ENCODE measurements at places on chromosomes 4 and X. TPM values are rescaled to one million over a fixed set of nuclear protein-coding genes. Genes with fewer than 3 reads are reported as not detected.

The LINC00632 gene
- total RNA-seq: 9.4 TPM

The MAP9 gene
- total RNA-seq: 18.1 TPM

The SLC30A9 gene
- 58.3 TPM for total RNA-seq

The GATA1 gene
- not detected for total RNA-seq

The FHIP1A gene
- 4.4 TPM for total RNA-seq

The TEX13B gene
- total RNA-seq: not detected

The SERTM2 gene
- under 0.01 TPM for total RNA-seq

DNA sequence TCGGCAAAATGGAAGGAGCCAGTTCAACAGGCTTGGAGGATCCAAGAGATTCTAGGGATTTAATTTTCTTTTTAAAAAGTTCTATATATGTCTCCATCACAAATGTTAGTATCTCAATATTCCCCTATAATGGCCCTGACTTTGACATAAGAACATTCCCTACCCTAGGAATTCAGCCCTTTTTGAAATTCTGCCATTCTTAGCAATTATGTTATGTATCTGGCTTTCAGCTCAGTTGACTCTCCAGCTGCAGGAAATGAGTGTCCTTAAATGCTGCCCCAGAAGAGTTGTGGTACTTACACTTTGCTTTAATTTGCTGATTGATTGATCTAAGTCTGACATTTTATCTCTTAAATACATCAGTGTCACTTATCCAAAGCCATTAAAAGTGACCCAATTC is 1454.3 kb downstream of the FSTL5 start:
- DNase-seq: no peak
- H3K36me3 ChIP-seq: no peaks in the 10 kb centered on the region
- no peaks in the 10 kb centered on the region for H3K4me1 ChIP-seq

- no peaks in the 10 kb centered on the region for H3K4me1 ChIP-seq
- peaks cover 18% of the 10 kb centered on the region for H3K27me3 ChIP-seq
- H3K27ac ChIP-seq: no peak overlapping the region
- no peak overlapping the region for H3K4me3 ChIP-seq
- no peak for DNase-seq
These were observed 14.8 kb downstream of the LHFPL1 start for GRCh38 chrX:112664924-112665323.

- no peaks in the 10 kb centered on the region for H3K36me3 ChIP-seq
- no peak for DNase-seq
- peak overlapping the region; percentile 71 for H3K27ac ChIP-seq
- peaks cover 26% of the 10 kb centered on the region for H3K4me1 ChIP-seq
- peak overlapping the region; percentile 75 for H3K4me3 ChIP-seq
These were observed 1.4 kb upstream of the KLF3 start for GRCh38 chr4:38662522-38663089.

GRCh38 chr4:128289523-128290158 is 2.0 kb upstream of the PGRMC2 start:
- no peaks in the 10 kb centered on the region for H3K36me3 ChIP-seq
- no peak overlapping the region for H3K4me3 ChIP-seq
- H3K27me3 ChIP-seq: no peaks in the 10 kb centered on the region
- DNase-seq: no peak

DNA sequence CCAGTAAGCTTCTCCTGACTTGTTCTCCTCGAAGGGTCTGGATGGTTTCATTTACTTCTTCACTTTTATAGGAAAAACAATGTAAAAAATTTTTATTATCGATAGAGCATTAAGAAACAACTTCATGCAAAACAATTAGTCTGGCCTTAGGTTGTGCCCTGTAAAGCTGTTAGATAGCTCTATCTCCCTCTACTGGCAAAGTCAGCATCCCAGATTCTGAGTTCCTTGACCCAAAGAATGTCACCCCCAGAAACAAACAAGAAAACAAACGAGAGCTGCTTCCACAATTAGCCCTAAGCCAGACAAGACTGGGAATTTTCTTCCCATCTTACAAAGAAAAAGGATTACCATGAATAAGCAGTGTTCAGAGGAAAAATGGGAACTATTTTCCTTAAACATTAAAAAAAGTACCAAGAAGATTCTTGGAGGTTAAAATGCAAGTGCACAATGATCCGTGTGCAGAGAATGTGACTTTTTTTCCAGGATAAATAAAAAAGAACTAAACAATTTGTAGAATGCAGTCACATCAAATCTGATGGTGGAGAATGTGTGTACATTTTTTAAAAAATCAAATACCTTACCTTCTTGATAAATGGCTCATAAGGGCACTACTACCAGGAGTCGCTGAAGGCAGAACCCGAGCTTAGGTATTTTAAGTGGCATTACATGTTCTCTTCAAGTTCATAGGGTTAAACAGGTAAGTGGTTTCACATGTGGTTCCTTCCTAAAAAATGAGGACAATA is 293.2 kb downstream of the FBXO8 start:
- no peaks in the 10 kb centered on the region for H3K36me3 ChIP-seq
- H3K27me3 ChIP-seq: no peaks in the 10 kb centered on the region
- DNase-seq: peak; percentile 66

- H3K4me1 ChIP-seq: peaks cover 30% of the 10 kb centered on the region
- peaks cover 20% of the 10 kb centered on the region for H3K36me3 ChIP-seq
- peak; percentile 91 for DNase-seq
- H3K27ac ChIP-seq: peak overlapping the region; percentile 98
- peak overlapping the region; percentile 90 for H3K4me3 ChIP-seq
These were observed 691 bp upstream of the IGFBP7 start for GRCh38 chr4:57110640-57111511.

GRCh38 chr4:3009422-3009821 is 46.1 kb downstream of the GRK4 start:
- no peak overlapping the region for H3K4me3 ChIP-seq
- H3K27ac ChIP-seq: no peak overlapping the region
- no peaks in the 10 kb centered on the region for H3K36me3 ChIP-seq
- peaks cover 9% of the 10 kb centered on the region for H3K4me1 ChIP-seq
- no peaks in the 10 kb centered on the region for H3K27me3 ChIP-seq
- DNase-seq: no peak

GRCh38 chrX:138485224-138485623 is 226.3 kb downstream of the FGF13 start:
- no peak overlapping the region for H3K4me3 ChIP-seq
- no peaks in the 10 kb centered on the region for H3K4me1 ChIP-seq
- no peaks in the 10 kb centered on the region for H3K36me3 ChIP-seq
- no peaks in the 10 kb centered on the region for H3K27me3 ChIP-seq
- H3K27ac ChIP-seq: no peak overlapping the region
- DNase-seq: no peak

GRCh38 chr4:122524176-122524575 is 67.7 kb upstream of the IL2 start:
- H3K27ac ChIP-seq: no peak overlapping the region
- no peaks in the 10 kb centered on the region for H3K4me1 ChIP-seq
- H3K27me3 ChIP-seq: no peaks in the 10 kb centered on the region

- H3K36me3 ChIP-seq: no peaks in the 10 kb centered on the region
- no peaks in the 10 kb centered on the region for H3K27me3 ChIP-seq
- H3K4me3 ChIP-seq: peak overlapping the region; percentile 84
- DNase-seq: peak; percentile 90
- H3K4me1 ChIP-seq: peaks cover 19% of the 10 kb centered on the region
These were observed 56.9 kb upstream of the TADA2B start for GRCh38 chr4:6986072-6986780.

GRCh38 chr4:1201851-1202525 is 29.6 kb upstream of the SPON2 start:
- H3K36me3 ChIP-seq: no peaks in the 10 kb centered on the region
- peak; percentile 91 for DNase-seq
- no peak overlapping the region for H3K27ac ChIP-seq
- H3K27me3 ChIP-seq: no peaks in the 10 kb centered on the region

- H3K4me1 ChIP-seq: no peaks in the 10 kb centered on the region
- H3K27me3 ChIP-seq: no peaks in the 10 kb centered on the region
- H3K27ac ChIP-seq: no peak overlapping the region
- no peak overlapping the region for H3K4me3 ChIP-seq
- H3K36me3 ChIP-seq: no peaks in the 10 kb centered on the region
These were observed 28.2 kb downstream of the GPRIN3 start for GRCh38 chr4:89279385-89279784.

- no peaks in the 10 kb centered on the region for H3K36me3 ChIP-seq
- H3K4me3 ChIP-seq: peak overlapping the region; percentile 87
- H3K4me1 ChIP-seq: peaks cover 19% of the 10 kb centered on the region
- no peaks in the 10 kb centered on the region for H3K27me3 ChIP-seq
- peak; percentile 81 for DNase-seq
These were observed 725 bp downstream of the SMC1A start for GRCh38 chrX:53421772-53422085.

- no peaks in the 10 kb centered on the region for H3K36me3 ChIP-seq
- H3K27me3 ChIP-seq: no peaks in the 10 kb centered on the region
- DNase-seq: no peak
- no peak overlapping the region for H3K27ac ChIP-seq
- H3K4me1 ChIP-seq: no peaks in the 10 kb centered on the region
These were observed 556.0 kb upstream of the CPEB2 start for GRCh38 chr4:14446311-14446710.

- H3K4me1 ChIP-seq: peaks cover 5% of the 10 kb centered on the region
- H3K27ac ChIP-seq: peak overlapping the region; percentile 53
- H3K27me3 ChIP-seq: no peaks in the 10 kb centered on the region
- DNase-seq: peak; percentile 85
These were observed 149.9 kb upstream of the IL15 start for GRCh38 chr4:141486375-141486997.

GRCh38 chrX:153708415-153708814 is 15.8 kb downstream of the BCAP31 start:
- H3K27me3 ChIP-seq: no peaks in the 10 kb centered on the region
- H3K27ac ChIP-seq: no peak overlapping the region

GRCh38 chrX:75638332-75638731 is 115.5 kb upstream of the ZDHHC15 start:
- DNase-seq: no peak
- H3K36me3 ChIP-seq: no peaks in the 10 kb centered on the region
- H3K27me3 ChIP-seq: no peaks in the 10 kb centered on the region
- no peak overlapping the region for H3K4me3 ChIP-seq
- no peaks in the 10 kb centered on the region for H3K4me1 ChIP-seq

DNA sequence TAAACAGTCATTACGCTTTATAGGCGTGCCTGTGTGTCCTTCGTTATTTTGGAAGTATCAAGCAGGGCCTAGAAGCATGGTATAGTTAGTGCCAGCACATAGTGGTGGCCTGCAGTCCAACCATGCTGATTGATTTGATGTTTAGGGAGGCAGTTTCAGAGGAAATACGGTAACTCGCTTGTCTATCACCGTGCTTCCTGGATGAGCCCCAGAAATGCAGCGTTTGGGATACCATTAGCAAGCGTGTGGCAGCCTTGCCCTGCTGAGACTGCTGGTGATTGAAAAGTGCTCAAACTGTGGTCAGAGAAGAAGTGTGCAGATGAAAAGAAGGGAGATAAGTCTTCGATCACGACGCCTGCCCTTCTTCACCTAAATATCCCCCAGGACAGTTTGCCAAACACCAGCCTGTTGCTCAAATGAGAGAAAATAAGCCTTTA is 158.4 kb downstream of the CHIC2 start:
- peak overlapping the region; percentile 71 for H3K27ac ChIP-seq
- no peak for DNase-seq
- H3K4me3 ChIP-seq: peak overlapping the region; percentile 69
- no peaks in the 10 kb centered on the region for H3K36me3 ChIP-seq
- H3K4me1 ChIP-seq: peaks cover 39% of the 10 kb centered on the region

DNA sequence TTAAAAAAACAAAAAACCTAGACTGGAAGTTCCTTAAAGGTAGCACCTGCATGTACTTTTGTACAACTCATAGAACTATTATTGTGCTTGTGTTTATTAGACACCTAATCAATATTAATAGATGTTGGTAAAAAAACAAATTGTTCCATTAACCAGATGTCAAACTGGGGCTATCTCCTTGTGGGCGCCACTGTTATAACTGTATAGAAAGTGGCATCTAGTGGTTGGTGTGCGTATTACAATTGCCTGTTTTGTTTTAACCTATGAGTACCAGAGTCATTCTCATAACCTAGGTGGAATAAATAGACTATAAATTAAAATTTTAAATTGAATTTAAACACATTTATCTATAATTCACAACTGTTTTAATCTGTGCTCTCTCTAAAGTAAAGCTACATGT is 97.4 kb downstream of the COL4A5 start:
- no peaks in the 10 kb centered on the region for H3K27me3 ChIP-seq
- DNase-seq: no peak
- H3K36me3 ChIP-seq: no peaks in the 10 kb centered on the region

DNA sequence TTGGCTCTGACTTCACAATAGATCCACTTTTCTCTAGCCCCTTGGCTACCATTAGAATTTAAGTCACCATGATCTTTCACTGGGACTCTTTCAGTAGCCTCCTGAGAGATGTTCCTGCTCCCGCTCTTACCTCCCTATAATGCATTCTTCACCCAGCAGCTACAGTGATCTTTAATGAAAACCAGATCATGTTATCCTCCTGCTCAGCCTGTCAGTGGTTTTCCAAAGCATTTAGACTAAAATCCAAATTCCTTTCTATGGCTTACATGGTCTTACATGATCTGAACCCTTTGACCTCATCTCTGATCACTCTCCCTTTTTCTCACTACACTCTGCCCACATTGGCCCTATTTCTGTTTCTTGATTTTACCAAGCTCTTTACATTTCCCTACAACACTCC is 18.3 kb upstream of the RPS6KA3 start:
- H3K27me3 ChIP-seq: no peaks in the 10 kb centered on the region
- no peak overlapping the region for H3K4me3 ChIP-seq
- H3K36me3 ChIP-seq: no peaks in the 10 kb centered on the region
- no peaks in the 10 kb centered on the region for H3K4me1 ChIP-seq
- no peak for DNase-seq

- H3K27ac ChIP-seq: no peak overlapping the region
- H3K4me3 ChIP-seq: no peak overlapping the region
- DNase-seq: no peak
- no peaks in the 10 kb centered on the region for H3K27me3 ChIP-seq
These were observed 61.7 kb downstream of the PPARGC1A start for GRCh38 chr4:23828020-23828715.

DNA sequence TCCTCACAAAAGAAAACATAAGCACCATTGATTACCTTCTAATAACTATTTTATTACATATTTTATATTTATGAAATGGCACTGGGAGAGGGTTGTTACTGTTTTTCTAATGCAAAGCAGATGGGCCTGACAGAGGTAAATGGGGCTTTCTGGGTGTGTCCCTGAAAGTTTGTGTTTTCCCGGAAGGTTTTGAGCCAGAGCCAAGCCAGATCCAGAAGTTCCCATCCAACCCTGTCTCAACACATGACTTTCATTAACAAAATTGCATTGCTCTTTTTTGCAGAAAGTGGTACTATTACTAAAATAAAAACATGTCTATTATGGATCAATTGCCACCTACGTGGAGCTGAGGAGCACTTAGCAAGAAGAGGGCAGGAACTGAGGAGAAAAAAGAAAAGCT is 181.3 kb downstream of the RAB28 start:
- no peak for DNase-seq
- H3K27me3 ChIP-seq: no peaks in the 10 kb centered on the region
- H3K36me3 ChIP-seq: no peaks in the 10 kb centered on the region
- no peaks in the 10 kb centered on the region for H3K4me1 ChIP-seq

Measured in osteoblast (primary cell).